ENCODE measurements at places on chromosomes 2 and 18.

DNA sequence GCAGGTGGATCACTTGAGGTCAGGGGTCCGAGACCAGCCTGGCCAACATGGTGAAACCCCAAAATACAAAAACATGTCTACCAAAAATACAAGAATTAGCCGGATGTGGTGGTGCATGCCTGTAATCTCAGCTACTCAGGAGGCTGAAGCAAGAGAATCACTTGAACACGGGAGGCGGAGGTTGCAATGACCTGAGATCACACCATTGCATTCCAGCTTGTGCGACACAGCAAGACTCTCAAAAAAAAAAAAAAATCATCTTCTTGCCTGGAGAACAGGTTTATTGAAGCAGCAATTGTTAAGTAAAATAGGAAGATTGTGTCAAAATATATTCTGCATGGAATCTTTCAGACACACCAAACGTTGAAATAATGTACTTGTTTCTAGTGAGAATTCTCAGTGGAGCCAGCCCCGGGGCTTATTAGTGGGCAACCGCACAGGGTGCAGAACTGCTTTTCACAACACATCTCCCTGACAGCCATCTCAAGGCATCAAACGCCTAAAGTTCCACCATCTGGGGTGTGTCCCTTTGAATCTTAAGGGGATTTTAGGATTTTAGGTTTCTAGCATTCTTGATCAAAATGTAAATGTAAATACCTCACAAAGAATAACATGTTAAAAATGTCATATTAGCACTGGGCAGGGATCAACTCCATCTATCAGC is 28.6 kb upstream of the PPP4R1 start:
- no peak overlapping the region for H3K4me3 ChIP-seq
- H3K27ac ChIP-seq: no peak overlapping the region
- H3K4me1 ChIP-seq: peaks cover 17% of the 10 kb centered on the region
- no peaks in the 10 kb centered on the region for H3K36me3 ChIP-seq

DNA sequence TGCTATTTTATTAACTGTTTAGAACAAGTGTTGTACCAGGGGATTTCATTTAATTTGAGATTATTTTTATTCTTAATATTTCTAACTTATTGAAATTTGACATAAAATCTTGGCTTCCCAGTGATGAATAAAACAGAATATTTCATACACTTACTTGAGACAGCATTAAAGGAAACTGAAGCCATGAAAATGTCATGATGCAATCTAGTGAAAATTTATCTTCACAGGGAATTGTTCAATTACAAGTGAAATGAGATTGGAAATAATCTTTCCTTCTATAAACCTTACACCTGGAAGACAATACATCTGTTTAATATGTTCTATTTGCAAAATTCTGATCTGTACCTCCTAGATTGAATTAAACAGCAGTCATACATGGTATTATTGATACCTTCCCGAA is 511.0 kb upstream of the CDH7 start:
- H3K4me3 ChIP-seq: no peak overlapping the region
- DNase-seq: no peak
- H3K4me1 ChIP-seq: no peaks in the 10 kb centered on the region

DNA sequence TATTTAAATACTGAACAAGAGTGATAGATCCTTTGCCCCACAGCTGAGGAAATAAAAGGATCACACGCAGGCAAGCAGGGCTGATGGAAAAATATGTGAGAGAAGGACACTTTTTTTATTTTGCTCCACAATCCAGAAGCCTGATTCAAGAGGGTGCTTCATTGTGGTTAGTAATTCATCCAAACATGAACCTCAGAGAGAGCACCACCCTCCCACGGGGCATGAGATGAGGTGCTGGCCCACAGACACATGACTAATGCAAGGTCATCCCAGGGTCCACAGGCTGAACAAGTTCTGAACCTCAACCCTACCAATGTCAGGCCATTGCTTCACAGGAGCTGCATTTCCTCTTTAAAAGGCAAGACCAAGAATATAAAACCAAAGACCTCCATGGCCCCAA is 239.6 kb downstream of the MREG start:
- H3K27ac ChIP-seq: no peak overlapping the region
- H3K36me3 ChIP-seq: no peaks in the 10 kb centered on the region
- no peaks in the 10 kb centered on the region for H3K4me1 ChIP-seq
- no peak overlapping the region for H3K4me3 ChIP-seq
- no peaks in the 10 kb centered on the region for H3K27me3 ChIP-seq

- H3K36me3 ChIP-seq: no peaks in the 10 kb centered on the region
- H3K27ac ChIP-seq: no peak overlapping the region
- H3K27me3 ChIP-seq: no peaks in the 10 kb centered on the region
- H3K4me1 ChIP-seq: no peaks in the 10 kb centered on the region
- no peak overlapping the region for H3K4me3 ChIP-seq
- DNase-seq: no peak
Measured at GRCh38 chr2:176526995-176527901, 258.0 kb downstream of the MTX2 start.

DNA sequence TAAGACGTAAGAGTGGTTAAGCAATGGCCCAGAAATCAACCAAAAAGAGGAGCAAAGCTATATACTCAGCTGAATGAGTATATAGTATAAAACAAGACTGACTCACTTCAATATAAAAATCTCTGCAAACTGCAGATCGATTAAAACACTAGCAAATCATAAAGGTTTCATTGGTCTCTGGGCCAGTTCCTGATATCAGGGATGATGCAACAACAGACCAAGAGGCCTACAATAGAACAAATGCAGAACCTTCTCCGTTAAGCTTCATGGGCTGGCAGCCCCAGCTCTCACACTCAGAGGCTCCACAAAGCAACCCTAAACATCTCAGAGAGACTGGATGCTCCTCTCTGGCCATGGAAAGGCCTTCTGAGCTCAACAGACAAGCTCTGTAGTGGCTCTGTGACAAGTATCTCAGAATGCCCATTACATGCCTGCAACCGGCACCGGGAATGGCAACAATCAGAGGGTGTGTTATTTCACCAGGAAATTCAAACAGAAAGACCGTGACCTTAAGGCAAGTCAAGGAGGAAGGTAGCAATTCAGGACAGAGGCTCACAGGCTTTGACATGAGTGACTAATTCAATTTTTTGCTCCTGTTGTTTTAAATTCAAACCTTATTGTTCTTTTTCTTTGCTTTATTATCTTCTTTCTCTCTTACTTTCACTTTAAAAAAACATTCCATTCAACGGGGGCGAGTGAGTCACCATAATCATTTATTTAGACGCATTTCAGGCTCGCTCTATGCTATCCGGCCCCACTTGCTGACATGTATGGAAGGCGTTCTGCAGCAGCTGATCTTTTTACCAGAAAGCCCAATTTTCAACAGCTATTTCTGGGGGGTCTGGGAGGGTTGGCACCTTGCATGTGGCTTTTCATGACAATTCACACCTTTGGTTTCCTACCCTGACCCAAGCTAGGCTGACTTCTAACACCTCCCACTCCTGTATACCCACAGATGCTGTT is 15.1 kb downstream of the CYRIA start:
- no peak for DNase-seq
- H3K4me1 ChIP-seq: 0 out of 2 replicates have a peak, but pooled peaks cover 3% of the 10 kb centered on the region
- no peak overlapping the region for H3K4me3 ChIP-seq
- no peak overlapping the region for H3K27ac ChIP-seq
- H3K27me3 ChIP-seq: peaks cover 7% of the 10 kb centered on the region

- H3K27me3 ChIP-seq: no peaks in the 10 kb centered on the region
- no peak for DNase-seq
- H3K36me3 ChIP-seq: no peaks in the 10 kb centered on the region
- no peak overlapping the region for H3K27ac ChIP-seq
- no peak overlapping the region for H3K4me3 ChIP-seq
- H3K4me1 ChIP-seq: no peaks in the 10 kb centered on the region
Measured at GRCh38 chr2:56476509-56477071, 292.8 kb downstream of the CCDC85A start.

DNA sequence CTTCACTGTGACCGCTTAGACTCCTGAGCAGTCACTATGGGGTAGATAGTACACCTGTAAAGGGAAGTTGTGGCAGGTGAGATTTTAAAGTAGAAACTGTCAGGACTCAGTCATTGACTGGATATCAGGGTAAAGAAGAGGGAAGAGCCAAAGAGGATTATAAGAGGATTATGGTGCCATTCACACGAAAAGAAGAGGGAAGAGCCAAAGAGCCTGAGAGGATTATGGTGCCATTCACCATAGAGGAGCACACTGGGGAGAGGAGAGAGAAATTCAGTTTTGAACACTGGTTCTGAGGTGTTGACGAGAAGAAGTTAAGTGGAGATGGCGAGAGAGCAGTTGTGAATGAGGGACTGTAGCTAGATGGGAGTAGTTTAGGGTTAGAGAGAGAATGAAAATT is 16.9 kb upstream of the KCNJ13 start:
- no peaks in the 10 kb centered on the region for H3K27me3 ChIP-seq
- no peak overlapping the region for H3K4me3 ChIP-seq
- peaks cover 45% of the 10 kb centered on the region for H3K36me3 ChIP-seq
- DNase-seq: no peak
- no peaks in the 10 kb centered on the region for H3K4me1 ChIP-seq
- H3K27ac ChIP-seq: no peak overlapping the region

- peaks cover 3% of the 10 kb centered on the region for H3K27me3 ChIP-seq
- no peak overlapping the region for H3K4me3 ChIP-seq
- no peaks in the 10 kb centered on the region for H3K36me3 ChIP-seq
- no peak for DNase-seq
- H3K27ac ChIP-seq: no peak overlapping the region
- H3K4me1 ChIP-seq: no peaks in the 10 kb centered on the region
Measured at GRCh38 chr18:13278062-13278630, 59.6 kb downstream of the LDLRAD4 start.

GRCh38 chr2:109727929-109728447 is 66.1 kb upstream of the RGPD5 start:
- no peak overlapping the region for H3K27ac ChIP-seq
- no peak overlapping the region for H3K4me3 ChIP-seq
- H3K27me3 ChIP-seq: no peaks in the 10 kb centered on the region
- DNase-seq: no peak

DNA sequence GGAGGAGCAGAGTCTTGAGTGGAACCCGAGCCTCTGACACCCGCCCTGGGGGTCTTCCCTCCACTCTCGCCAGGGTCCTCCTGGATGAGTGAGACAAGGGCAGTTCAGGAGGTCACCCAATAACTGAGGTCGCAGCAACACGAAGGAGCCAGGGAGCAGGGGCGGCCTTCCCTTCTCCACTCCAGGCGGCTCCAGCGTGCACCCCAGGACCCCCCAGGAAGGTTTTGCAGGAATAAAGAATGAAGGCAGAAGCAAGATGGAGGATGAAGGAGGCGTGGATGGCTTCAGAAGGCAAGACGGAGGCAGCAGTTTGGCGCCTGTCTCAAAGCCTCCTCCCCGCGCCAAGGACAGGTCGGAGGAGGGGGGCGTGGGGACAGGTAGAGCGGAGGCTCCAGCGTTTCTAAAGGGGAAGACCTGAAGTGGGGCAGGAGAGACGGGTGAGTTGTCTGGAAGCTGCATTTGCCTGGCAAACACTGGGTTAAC is 579 bp upstream of the ITM2C start:
- peak overlapping the region; percentile 44 for H3K4me3 ChIP-seq
- peaks cover 24% of the 10 kb centered on the region for H3K4me1 ChIP-seq
- no peak for DNase-seq

DNA sequence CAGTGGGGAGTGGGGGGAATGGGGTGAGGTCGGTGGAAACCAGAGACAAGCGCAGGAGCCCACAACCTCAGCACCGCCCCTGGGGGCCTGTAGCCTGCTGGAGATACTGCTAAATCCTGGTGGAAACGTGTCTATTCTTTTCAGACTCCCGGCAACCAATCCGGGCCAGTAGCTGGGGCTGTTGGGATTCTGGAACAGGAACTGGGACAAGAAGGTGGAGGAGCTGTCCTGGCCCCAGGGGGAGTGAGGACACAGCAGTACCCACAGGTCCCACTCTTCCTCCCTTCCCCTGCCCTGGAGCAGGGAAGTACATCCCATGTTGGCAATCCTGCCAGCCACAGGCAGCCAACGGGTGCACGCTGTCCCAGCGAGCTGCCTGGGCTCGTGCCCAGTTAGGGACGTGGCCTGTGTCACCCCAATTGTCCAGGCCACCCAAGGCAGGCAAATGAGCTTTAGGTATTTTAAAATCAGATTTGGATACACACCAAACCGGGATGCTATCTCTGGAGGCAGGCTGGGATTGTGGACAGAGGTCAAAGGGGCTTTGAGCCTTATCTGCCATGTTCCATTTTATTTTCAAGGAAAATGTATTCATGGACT is 51.8 kb downstream of the HS1BP3 start:
- no peak for DNase-seq
- H3K4me1 ChIP-seq: peaks cover 39% of the 10 kb centered on the region
- no peak overlapping the region for H3K27ac ChIP-seq
- no peaks in the 10 kb centered on the region for H3K36me3 ChIP-seq
- no peaks in the 10 kb centered on the region for H3K27me3 ChIP-seq

DNA sequence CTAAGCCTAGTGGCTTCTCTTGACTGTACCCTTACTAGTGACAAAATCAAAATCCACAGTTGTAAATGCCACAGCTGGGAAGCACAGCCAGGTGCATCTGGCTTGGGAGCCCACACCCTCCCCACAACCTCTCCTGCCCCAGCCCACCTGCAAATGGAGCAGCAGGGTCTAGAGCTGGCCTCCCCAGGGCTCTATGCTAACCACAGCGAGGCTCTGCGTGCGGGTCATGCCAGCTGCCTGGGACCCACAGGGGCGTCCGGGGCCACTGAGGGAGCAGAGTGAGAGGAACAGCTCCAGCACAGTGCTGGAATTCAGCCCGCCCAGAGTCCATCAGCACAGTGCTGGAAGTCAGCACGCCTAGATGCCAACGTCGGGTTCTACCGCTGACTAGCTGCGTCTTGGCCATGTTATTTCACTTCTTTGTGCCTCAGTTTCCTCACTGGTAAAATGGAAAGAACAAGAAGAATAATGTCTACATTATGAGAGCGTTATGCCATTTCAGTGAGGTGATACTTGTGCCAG is 109.1 kb upstream of the ID2 start:
- no peaks in the 10 kb centered on the region for H3K4me1 ChIP-seq
- no peaks in the 10 kb centered on the region for H3K27me3 ChIP-seq
- no peak overlapping the region for H3K4me3 ChIP-seq
- no peak overlapping the region for H3K27ac ChIP-seq

DNA sequence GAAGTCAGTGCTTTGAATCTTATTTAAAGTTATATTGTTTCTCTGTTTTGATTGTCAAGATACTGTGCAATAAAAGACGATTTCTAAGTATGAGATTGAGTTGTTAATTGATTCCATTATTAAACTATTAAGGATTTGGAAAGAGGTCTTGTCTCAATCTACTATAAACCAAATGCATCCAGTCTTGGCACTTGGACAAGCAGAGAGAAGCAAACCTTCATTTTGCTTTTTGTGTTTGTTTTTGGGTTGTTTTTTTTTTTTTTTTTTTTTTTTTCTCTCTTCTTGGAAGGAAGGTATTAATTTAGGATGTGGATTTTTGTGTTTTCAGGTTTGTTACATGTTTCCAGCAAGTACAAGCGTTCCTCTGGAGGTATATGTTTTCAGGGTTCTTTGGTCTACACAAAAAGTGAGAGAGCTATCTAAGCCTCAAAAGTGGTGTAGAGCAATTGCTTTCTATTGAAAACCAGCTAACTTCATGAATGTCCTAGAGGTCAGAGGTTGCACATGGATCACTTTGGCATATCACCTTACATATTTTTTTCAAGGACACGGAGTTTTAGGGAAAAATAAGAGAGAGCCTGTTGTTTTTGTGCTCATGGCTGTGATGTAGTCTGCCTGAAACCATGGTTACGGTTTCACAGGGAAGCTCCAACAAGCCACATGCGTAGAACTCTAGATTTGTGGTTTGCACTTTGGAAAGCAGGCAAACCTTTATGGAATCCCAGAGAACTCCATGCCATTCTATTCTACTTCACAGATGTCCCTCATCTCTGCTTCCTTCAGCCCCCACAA is 1.8 kb downstream of the PRKCE start:
- H3K36me3 ChIP-seq: no peaks in the 10 kb centered on the region
- H3K4me3 ChIP-seq: no peak overlapping the region
- H3K27ac ChIP-seq: no peak overlapping the region
- DNase-seq: no peak
